ENCODE measurements at places on chromosomes 2 and 18.

GRCh38 chr18:78831603-78832002, 148.0 kb upstream of the SALL3 start:
- no peak for DNase-seq

- peak; percentile 11 for DNase-seq
These were observed 65.7 kb downstream of the LRRTM1 start for GRCh38 chr2:80238692-80239469.

- DNase-seq, result no peak
These were observed 125.6 kb downstream of the HRH4 start for GRCh38 chr18:24585996-24586566.

DNA sequence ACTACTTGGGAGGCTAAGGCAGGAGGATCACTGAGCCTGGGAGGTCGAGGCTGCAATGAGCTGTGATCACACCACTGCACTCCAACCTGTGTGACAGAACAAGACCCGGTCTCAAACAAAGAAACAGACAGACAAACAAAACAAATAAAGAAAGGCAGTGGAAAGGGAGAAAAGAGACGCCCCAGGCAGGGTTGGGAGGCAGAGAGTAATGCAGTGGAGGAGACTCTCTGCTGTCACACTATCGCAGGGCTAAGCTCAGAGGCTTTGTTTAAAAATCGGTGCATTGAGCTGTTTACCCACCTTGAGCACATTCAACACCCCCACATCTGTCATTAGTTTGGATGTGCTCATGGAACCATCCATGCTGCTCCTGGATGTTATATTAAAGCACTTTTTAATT, 84.2 kb upstream of the RMP24 start:
- DNase-seq, result no peak

- DNase-seq, result no peak
These were observed 112.3 kb downstream of the ARHGAP15 start for GRCh38 chr2:143241403-143242088.

DNA sequence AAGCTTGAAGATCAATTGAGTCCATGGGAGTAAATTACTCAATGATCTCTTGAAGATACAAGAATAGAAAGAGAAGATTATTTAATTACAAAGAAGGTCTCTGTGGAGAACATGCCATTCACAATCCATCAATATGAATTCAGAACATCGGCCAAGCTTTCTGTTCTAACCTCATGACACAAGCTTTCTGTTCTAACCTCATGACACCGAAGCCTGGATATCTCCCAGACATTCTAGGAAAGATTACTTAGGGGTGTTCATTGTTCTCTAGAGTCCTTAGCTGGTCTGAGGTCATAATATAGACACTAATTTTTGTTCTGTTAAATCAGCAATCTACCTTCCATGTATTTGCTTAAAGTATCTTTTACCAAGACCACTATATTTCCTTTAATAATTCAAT, 95.5 kb downstream of the RDH14 start:
- DNase-seq, result no peak

DNA sequence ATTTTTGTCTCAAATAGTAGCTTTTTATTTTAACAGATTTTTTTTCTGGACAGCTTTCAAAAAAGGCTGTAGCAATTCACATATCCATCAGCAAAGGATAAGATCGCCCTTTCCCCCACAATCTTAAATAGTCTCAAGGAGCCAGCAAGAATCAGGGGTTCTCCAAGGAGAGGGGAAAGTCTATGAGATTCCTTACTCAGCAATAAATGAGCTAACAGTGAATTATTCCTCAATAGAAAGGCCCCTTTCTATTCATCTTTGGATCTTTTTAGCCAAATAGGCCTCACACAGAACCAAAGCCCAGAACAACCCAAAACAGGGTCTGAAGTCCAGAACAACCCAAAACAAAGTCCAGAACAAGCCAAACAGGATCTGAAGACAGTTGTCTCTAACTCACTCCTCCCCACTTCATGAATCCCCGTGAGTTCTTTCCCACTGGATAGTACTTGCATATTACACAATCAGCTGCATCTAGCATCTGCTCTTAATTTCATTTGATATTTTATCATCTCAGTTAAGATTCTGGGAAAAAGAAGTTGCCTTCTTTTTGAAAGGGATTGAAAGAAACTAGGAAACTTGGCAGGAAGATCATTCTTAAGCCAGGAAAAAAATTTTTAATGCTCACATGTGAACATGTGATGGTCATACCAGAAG, 3.4 kb upstream of the DHRS9 start:
- no peak for DNase-seq

- no peak for DNase-seq
These were observed 283.0 kb downstream of the RND3 start for GRCh38 chr2:150204451-150204850.

DNA sequence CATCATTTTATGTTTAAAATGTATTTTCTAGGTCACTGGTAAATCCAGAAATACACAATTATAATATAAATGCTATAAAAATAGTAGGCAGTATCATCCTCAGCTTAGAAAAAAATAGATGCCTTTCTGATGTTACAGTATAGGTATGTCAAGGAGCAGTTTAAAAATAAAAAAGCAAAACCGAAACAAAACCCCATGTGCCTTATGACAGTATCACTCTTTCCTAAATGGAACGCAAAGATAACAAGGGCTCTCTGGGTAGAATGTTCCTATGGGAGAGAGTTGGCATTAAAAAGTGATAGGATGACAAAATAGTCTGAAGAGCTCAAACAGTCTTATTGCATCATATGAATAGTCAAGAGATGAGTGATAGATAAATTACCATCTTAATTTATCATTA, 172.1 kb downstream of the DSC3 start:
- DNase-seq, result no peak

DNA sequence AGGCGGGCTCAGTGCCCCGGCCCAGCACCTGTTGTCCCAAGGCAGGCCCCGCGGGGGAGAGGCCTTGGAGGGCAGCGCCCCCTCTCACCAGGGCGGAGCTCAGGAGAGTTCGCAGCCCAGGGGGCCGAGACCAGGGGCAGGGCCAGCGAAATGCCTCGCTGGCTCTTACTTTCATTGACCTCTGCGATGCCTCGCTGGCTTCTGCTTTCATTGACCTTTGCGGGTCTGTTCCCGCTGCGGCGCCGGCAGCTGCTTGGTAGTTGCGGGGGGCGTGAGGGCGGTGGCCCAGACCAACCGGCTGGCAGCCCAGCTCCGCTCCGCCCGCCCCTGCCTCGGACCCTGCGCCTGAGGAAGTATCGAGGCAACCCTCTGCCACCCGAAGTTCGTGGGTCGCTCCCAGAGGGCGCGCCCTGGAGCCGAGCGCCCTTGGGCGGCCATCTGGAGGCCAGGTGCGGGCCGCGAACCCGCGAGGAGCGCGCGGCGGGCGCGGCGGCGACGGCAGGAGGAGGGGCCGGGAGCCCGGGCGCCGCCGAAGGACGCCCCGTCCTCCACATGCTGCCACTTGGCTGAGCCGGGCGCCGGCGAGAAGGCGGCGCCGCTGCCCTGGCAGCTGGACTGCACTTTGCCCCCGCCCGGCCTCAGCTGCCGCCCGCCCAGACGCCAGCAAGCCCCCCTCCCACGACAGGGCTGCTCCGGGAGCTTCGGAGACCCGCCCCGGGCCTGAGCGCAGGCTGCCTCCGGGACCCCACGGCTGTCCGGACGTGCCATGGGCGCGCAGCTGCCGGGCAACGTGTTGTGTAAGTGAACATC, 118.0 kb upstream of the MSTN start:
- DNase-seq, result no peak

DNA sequence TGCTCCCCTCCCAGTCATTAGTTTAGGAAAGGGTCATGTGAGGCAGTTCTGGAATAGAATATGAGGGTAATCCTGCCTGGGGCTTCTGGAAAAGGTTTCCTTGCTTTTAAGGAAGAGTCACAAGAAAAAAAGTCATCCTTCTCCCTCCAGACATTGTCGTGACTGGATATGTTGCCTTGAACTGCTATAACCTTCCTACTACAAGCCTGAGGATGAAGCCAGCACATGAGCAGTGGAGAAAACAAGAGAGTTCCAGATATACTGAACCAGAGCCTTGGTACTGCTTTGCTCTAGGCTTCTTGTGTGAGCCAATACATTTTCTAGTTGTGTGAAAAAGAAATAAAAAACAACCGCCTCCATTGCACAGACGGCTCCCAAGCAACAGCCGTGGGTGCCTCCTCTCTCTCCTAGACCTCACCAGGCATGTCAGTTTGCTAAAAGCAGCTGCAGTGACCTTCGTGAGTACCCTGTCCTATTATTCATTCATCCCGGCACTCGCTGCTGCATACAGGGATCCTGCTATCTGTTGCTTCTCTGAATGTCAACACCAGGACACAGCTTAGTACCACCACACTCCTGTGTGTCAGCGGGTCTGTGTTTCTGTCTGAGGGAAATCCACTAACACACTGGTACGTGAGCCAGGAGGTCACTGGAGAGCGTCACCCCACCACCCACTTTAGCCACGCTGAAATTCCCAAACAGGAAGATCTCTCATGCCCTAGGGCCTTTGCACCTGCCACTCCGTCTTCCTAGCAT, 186.7 kb downstream of the KLHL29 start:
- no peak for DNase-seq

GRCh38 chr18:52287151-52287550, 52.8 kb upstream of the DCC start:
- no peak for DNase-seq

GRCh38 chr2:104408266-104408665, 445.6 kb upstream of the POU3F3 start:
- no peak for DNase-seq

- DNase-seq, result no peak
These were observed 22.5 kb upstream of the RAB31 start for GRCh38 chr18:9685615-9685890.

DNA sequence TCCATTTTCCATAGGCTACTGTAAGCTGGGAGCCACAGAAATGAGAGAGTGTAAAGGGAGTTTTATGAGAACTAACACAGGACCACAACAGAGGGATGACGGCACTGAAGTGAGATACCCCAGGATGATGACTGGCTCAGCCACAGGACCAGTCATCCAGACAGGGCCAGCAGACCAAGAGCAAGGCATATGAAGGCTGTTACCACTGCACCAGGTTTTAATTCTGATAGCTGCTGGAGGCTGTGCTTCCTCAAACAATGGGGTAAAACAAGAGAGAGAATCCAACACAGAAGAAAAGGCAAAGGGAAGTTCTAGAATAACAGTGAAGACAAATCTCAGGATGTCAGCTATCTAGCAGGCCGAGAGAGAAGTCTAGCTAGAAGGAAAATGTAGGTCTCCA, 94.9 kb downstream of the BCL2 start:
- peak; percentile 44 for DNase-seq

DNA sequence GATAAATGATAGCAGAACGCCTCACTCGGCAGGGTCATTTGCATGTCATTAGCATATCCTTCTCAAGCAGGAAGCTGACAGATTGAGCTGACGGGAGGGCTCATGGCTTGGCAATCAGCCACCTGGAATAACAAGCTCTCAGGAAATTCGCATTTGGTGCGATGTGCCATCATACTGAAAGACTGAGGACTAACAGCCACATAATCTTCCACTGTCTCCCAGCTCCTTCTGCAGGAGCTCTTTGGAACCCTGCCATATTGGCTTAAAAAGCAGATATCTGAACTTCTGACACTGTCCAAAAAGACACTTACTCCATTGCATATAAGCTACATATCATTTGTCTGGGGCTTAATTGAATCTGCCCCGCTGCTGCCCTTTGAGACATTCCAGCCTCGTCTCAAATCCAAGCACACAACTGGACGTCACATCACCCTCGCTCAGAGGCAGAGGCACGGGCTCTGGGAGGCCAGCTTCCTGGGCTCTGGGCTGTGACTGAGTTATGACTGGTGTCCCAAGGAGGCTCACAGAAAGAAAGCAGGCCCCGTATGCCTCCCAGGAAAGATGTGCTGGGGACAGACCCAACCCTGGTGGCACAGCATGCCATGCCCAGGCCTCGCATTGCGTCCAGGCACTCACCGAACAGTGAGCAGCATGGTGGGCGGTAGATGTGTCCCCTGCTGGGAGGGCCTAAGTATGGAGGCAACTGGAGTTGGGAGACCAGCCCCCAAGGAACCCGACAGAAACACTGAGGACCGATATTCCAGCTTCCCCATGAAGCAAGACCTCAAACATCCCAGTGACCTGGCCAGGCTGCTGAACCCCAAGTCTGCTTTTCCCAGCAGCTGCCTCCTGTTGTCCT, 228.0 kb downstream of the ATAD2B start:
- no peak for DNase-seq

DNA sequence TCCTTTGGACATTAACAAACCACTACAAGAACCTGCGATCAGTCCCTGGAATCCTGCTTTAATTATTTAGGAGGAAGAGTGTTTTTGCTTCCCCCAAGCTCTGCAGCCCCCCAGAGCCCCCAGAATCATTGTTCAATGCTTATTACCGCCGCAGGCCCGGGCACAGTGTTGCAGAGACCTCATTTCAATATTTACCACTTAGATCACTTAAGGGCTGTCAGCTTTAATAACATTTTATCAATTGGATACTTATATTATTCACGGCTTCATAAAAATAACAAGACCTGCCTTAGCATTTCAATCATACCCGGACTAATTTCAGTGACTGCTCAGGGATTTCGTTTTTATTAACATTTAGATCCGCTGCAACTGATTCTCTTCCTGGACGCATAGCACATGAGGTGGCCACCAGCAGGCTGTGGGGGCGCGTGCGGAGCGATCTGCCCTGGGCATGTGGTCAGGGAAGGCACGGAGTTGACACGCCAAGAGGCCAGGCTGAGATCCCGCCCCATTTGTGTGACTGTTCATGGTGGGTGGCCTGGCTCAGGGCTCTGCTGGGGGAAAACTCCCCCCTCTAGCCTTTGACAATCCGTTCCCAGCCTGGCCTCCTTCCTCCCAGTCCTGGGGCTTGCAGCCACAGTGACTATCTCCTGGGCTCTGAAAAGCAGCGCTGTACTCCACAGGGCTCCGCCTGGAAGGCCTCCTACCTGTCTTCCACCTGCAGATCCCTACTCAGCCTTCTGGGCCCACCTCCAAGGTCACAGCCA, 267.6 kb downstream of the SRBD1 start:
- DNase-seq, result no peak

DNA sequence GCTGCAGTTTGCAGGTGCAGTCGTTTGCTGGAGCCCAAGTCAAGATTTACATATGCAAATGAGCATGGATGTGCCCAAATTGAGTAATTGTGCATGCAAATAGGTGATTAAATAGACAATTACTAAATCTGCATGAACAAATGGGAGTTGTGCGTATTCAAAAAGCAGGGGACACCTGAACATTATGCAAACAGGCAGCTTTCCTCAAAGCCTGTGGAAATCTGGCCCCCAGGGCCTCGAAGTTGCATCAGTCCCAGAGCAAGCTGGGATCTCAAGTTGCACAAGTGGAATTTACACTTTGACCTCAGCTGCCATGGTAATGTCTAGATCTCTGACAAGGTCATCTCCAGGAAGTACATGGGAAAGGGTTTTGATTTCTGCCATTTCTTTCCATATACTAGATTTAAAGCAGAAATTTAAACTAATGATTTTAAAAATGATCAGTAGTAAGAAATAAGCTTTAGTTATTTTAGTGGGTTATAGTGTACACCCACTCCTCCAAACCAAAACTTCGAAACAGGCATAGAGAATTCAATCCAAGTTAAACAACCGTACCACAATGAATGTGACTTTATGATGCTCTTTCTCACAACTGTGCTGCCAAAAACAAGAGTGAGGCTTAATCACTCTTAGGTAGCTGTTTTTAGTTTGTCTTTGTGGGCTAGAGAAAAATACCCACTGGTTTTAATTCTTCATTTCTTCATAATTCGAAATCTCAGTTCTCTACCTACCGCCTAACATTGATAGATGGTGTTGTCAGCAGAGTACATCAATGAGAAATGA, 110.7 kb downstream of the RND3 start:
- no peak for DNase-seq
